Renal cortex interstitium (tissue), 15 donors: ENCODE measurements at places on chromosomes 3 and 15.

- no peak for DNase-seq
These were observed 45.6 kb downstream of the FNDC3B start for GRCh38 chr3:172084871-172085556.

- no peak for DNase-seq
These were observed 70.8 kb upstream of the PSMD6 start for GRCh38 chr3:64093825-64094712.

DNA sequence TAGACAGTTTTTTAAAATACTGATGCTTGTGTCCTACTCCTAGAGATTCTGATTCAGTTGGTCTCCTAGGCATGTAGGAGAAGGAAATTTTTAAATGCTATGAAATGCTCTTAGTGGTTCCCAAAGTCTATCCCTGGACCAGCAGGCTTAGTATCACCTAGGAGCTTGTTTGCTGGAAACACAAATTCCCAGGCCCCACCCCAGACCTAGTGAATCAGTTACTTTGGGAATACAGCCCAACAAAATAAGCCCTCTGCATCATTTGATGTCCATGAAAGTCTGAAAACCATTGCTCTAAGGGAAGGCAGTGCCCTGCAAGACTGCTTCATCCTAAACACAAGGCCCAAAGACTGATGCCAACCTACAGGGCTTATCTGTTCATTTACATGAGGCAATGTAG is 36.3 kb downstream of the CCNL1 start:
- no peak for DNase-seq

GRCh38 chr3:13492976-13493866 is 13.1 kb downstream of the HDAC11 start:
- DNase-seq, result no peak

GRCh38 chr3:22308871-22309270 is 557.9 kb upstream of the ZNF385D start:
- no peak for DNase-seq

GRCh38 chr15:31158858-31159569 is 57.5 kb upstream of the TRPM1 start:
- DNase-seq, result no peak

- peak; percentile 57 for DNase-seq
These were observed 4.9 kb downstream of the PRRT3 start for GRCh38 chr3:9947025-9947995.

DNA sequence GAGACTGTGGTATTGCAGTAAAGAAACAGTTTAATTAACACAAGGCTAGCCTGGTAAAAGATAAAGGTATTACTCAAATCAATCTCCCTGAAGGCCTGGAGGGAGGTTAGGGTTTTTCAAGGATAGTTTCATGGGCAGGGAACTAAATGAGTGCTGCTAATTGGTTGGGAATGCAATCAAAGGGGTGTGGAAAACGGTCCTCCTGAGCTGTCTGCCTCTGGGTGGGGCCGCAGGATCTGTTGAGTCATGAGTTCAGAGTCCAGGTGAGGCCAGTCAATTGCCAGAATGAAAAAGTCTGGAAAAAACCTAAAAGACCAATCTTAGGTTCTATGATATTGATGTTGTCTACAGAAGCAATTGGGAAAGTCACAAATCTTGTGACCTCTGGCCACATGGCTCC is 293.2 kb downstream of the MCTP2 start:
- DNase-seq, result no peak

- no peak for DNase-seq
These were observed 48.7 kb downstream of the CNOT10 start for GRCh38 chr3:32733631-32734229.

DNA sequence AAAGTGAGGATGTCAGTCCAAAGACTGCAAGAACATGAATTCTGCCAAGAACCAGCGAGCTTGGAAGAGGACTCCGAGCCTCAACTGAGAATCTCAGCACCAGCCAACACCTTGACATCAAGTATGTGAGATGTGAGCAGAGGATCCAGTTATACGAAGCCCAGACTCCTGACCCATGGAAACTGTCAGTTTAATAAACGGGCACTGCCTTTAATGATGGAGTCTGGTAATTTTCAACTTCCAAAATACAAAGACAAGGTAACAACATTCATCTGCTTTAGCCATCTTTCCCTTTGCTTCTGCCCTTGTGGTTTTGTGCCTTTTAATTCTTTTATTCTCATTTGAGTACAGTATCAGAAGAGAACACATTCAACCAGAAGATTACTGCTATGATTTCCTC is 211.9 kb downstream of the ULK4 start:
- no peak for DNase-seq

GRCh38 chr3:140545197-140545596 is 132.7 kb upstream of the TRIM42 start:
- DNase-seq, result no peak

- DNase-seq, result no peak
These were observed 3.1 kb downstream of the PAQR9 start for GRCh38 chr3:142960322-142960850.

- no peak for DNase-seq
These were observed 12.6 kb upstream of the RNU6-1 start for GRCh38 chr15:67852418-67852817.
